G401 (cell line): ENCODE measurements at places on chromosomes 6 and 20.

- DNase-seq: no peak
Measured at GRCh38 chr20:22496817-22497216, 87.6 kb downstream of the FOXA2 start.

DNA sequence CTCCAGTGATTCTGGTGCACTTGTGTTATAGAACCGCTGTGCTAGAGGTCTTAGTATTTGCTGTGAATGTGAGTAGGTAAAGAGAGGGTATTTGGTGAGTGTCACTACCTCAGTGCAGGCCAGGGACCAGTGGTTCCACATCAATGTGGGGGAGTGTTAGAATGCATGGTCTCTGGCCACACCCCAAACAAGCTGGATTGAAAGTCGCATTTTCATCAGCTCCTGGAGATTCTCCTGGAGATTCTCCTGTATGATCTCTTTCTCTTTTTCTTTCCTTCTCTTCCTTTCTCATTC lies 26.8 kb upstream of the BCAS1 start:
- no peak for DNase-seq

DNA sequence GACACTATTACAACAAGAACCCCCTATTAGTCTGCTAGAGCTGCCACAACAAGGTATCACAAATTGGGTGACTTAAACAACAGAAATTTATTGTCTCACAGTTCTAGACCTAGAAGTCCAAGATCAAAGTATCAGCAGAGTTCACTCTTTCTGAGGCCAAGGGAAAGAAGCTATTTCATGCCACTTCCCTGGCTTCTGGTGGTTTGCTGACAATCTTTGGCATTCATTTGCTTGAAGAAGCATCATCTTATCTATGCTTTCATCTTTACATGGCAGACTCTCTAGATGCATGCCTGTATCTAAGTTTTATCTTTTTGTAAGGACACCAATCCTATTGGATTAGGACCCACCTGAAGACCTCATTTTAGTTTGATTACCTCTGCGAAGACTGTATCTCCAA lies 296.8 kb upstream of the MARCKS start:
- no peak for DNase-seq

- no peak for DNase-seq
Measured at GRCh38 chr6:13001927-13002326, 285.4 kb downstream of the PHACTR1 start.

- no peak for DNase-seq
Measured at GRCh38 chr20:53579581-53580375, 13.9 kb downstream of the ZNF217 start.
